NB4 (cell line): ENCODE measurements at places on chromosomes 16 and 17.

DNA sequence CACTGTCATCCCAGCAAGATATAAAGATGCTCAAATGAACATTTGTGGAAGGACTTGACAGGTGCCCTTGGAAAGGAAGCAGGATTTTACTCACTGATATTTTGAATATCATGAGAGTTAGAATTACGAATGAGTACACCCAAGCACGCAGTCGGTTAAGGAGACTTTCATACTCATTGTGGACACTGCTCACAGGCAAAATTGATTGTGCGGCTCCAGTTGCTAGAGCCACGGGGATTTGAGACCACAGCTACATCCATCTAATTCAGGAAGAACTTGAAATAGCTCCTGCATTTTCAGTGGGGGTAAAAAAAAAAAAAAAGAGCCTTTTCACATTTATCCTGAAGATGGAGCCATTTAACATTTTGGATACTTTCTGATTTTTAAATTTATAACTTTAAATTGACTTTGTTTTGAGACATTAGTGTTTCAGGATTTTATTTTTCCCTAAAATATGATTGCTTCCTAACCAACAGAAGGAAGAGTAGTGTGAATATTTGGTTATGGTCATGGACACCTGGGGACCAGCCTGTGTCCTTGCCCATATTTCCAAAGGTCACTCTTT lies 1080.1 kb upstream of the EEF2KMT start:
- DNase-seq, result no peak

- DNase-seq, result no peak
These were observed 5.2 kb upstream of the FOXJ1 start for GRCh38 chr17:76146053-76146851.

DNA sequence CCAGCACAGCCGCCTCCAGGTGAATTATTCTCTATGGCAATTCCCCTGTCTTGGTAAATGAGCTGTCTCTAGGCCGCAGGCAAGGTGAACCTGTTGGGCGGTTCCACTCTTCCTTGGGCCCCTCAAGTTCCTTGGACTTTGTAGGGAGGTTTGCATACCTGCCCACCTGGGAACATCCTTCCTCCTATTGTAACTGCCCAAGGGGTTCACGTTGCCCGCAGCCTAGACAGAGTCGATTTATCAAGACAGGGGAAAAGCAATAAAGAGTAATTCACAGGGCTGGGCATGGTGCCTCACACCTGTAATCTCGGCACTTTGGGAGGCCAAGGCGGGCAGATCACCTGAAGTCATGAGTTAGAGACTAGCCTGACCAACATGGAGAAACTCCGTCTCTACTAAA lies 122.5 kb downstream of the KCNJ18 start:
- DNase-seq, result no peak

DNA sequence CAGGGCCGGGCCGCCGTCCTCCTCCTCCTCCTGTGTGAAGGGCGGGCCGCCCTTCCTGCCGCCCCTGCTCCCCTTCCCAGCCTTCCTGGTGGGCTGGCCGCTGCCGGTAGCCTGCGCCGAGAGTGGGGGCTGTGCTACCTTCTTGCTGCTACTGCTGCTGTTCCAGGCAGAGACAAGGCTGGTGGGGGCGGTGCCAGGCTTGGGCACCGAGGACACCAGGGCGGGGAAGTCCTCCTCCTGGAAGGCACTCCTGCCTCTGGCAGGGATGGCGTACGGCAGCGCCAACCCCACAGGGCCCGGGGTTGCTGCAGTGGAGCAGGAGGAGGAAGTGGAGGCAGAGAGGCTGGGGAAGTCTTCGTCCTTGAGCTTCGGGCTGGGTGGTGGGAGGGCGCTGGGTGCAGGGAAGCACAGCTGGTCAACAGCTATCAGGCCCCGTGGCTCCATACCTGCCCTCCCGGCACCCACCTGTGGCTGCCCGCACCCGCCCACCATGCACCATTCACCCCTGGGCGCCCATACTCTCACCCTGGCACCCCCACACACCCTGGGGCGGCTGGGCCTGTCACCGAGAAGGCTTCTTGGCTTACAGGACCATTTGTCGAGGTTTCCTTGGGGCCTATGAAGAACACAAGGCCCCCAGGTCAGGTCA lies 9.6 kb downstream of the ZNF598 start:
- no peak for DNase-seq

DNA sequence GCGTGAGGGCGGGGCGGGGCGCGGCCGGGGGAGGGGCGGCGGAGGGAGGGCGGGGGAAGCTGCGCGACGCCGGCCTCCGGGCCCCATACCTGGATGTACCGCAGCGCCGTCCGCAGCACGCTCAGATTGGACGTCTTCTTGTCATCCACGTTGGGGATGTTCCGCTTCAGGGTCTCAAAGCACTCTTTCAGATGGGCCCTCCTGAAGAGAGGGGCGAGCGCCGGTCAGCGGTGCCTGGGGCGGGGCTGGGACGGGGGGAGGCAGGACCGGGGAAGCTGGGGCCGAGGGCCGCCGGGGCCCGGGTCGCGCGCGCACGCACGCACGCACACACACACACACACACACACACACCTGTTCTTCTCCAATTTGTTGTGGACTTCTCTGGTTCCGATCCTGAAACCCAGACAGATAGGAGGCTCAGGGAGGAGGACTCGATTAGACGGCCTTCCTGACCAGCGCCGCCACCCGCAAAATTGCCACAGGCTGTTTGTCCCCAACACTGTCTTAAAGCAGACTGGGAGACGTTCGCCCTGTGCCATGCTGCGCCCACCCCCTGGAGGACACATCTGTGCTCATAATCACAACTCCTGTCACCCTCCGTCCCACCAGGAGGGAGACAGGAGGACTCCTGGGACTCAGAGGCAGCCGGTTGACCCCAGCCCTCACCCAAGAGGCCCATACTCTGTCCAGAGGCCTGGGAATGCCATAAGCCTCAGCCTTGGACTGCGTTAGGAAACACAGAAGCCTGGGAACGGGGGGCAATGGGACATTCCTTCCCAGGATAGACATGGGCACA lies 6.7 kb downstream of the MNT start:
- DNase-seq, result no peak

DNA sequence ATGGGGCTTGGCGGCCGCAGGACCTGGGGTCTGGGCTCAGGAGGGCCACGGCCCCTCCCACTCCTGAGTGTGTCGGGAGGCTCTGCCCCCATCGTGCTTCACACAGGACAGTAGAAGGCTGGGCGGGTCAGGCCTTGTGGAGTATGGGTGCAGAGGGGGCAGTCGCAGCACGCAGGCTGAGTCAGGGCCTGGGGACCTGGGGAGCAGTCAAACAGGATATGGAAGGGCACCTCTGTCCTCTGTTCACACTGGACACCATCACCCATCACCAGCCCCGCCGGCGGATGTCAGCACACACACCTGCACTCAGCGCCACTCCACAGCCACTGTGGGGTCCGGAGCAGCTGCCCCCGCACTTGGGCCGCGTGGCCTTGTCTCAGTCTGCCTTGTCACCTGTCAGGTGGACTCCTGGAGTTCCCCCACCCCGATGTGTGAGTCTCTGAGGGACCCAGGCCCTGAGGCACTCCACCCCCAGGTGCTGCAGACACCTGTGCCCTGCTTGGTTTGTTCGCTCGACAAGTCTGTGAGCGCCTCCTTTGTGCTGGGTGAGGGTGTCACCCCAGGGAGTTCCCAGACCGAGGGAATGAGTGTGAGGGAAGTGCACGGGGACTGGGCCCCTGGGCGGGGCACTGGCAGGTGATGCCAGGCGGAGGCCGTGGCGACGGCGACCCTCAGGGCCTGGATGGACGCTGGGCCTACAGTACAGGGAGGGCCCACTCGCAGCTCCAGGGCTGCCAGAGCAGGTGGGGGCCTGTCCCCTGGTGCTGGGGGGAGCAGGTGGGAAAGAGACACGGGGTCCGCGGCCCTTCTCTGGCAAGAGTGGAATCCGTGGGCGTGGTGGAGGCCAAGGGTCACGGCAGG lies 31.7 kb downstream of the ZFPM1 start:
- no peak for DNase-seq

- peak; percentile 54 for DNase-seq
These were observed 825.4 kb downstream of the KCNJ18 start for GRCh38 chr17:22517716-22518115.

GRCh38 chr17:43613917-43614316 lies 47.8 kb downstream of the MEOX1 start:
- DNase-seq, result no peak

- no peak for DNase-seq
These were observed 43.7 kb downstream of the IRX5 start for GRCh38 chr16:54974367-54974766.

GRCh38 chr16:64295466-64295865 lies 826.4 kb downstream of the CDH11 start:
- DNase-seq, result no peak

DNA sequence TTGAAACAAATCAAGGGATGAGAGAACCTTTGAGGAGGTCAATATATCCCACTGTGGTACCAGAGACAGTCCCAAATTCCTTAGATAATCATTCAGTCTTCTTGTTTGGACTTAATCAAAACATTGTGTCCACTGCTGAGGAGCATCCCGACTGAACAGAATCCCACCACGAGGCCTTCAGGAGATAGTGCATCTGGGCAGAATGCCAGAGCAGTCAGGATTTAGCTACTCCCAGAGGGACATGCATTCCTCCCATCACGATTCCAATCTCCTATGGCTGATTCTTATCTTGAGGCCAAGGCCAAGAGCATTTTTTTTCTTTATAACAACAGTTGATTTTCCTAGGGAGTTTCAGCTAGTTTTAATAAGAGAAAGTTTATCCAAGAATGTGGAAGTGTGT lies 87.4 kb upstream of the COX10 start:
- DNase-seq, result no peak

GRCh38 chr16:4561596-4561995 lies 5.5 kb downstream of the C16orf96 start:
- no peak for DNase-seq

DNA sequence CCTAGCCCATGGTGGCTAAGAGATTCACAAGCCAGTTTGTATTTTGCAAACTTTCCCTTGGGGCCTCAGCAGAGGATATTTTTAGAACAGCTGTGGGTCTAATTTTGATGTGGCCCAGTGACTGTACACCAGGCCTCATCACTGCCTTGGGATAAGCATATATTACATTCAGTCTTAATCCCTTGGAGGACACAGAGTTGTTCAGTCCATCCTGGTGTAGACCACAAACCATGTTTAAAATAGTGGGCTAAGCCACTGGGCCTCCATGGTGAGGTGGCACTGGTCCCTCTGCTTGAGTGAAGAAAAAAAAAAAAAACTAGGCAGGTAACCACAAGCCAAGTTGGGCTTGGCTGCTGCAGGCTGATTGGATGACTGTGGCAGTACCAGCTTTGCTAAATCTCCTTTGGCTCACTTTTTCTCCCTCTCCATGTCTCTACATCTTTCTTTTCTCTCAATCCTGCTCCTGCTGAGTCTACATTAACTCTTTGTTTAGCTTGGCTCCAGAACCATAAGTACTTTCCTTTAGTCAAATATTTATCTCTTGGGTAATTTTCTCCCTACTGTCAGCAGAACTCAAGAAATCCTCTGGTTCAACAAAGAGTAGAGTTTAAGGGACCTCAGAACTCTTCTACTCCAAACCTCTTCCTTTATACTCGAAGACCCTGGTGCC lies 120.0 kb upstream of the TBX2 start:
- peak; percentile 26 for DNase-seq

DNA sequence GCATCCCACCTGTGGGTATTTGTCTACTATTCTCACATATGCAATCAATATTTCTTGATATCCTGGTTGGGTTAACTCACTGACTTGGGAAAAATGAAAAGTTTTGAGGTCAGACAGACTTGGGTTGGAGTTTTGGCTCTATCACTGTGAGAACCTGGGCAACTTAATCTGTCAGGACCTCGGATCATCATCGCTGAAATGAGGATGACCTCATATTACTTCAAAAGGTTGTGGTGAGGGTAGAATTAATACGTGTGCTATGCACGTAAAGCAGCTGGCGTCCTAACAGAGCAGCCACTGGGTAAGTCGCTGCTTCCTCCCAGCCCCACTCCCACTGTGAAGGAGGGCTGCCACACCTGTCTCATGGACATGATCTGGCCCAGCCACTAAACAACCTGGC lies 57.3 kb downstream of the COG7 start:
- DNase-seq, result no peak

- no peak for DNase-seq
These were observed 4.8 kb upstream of the TBX2 start for GRCh38 chr17:61394630-61395408.

DNA sequence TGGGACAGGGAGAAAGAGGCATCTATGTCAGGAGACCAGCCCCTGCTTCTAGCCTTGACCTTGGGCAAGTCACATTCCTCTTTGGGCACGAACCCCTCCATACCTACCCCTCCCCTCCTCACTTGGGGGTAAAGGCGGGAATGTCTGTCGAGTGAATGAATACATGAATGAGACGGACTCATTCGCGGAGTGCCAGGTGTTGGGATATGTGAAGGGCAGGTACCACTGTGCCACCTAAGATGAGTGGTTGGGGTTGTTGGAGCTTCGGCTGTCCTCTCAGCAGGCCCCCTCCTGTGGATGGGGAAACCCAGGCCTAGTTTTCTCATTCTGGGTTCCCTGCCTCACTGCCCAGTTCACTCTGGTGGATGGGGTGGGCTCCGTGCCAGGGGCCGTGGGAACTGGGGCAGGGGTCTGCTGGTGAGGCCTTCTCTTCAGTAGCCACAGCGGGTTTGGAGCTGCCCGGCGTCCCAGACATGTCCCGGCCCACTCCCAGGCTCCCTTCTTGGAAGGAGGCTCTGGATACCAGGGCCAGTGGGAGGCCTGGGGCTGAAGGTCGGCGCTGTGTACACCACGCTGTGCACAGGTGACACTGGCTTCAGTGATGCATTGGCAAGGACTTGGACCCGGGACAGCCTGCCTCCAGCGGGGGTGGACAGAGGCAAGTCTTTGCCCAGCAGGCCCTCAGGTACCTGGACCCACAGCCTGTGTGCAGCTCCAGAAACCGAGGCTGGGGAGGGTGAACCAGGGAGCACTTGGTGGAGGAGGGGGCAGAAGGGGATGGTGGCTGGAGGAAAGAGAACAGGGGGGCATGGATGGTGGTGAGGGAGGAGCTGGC lies 5.6 kb downstream of the GLIS2 start:
- no peak for DNase-seq

DNA sequence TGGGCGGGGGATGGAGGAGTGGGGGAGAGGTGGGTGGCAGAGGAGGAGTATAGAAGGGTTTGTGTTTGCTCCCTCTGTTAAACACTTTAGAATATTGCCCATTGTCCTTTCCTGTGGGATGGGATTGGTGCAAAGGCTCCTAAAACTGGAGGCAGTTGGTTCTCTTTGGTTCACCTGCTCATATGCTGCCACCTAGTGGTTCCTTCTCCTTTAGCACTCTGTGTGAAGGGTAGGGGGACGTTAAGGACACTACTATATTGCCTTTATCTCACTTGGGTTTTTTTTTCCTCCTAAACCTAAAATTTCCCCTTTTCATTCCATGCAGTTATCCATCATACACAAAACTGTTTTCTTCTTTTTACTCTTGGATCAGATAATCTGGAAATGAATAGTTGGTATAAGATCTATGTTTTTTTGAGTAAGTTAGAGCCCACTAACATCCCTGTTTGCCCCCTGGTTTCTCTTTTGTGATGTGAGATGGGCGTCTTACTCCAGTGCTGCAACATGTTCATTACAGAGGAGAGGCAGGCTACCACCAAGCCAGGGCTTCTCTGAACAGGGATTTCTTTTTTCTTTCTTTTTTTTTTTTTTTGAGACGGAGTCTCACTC lies 23.8 kb downstream of the SNX11 start:
- DNase-seq, result peak; percentile 77

GRCh38 chr16:9159839-9160550 lies 68.6 kb downstream of the HAPSTR1 start:
- DNase-seq, result peak; percentile 58
